ENCODE measurements at places on chromosomes 2 and 18. TPM values are rescaled to one million over a fixed set of nuclear protein-coding genes. Genes with fewer than 3 reads are reported as not detected.

The MYOM1 gene
- total RNA-seq, result 724 TPM

DNA sequence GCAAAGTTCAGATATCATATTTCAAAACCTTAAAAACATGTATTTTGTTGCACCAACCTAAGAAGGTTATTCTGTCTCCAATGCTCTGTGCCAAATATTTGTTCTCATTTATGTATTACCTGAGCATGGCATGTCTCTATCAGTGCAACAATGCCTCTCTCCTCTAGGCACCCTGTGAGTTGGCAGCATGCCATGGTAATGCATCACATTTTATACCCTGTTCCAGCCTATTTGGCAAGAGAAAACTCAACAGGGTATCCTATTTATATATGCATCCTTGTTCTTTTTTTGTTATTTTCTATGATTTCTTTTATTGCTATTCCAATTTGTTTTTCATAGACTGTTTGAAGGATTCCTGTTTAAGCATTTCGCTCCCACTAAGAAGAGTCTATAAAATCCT, 126.3 kb upstream of the NRXN1 start:
- DNase-seq, result no peak

GRCh38 chr2:47221946-47222345, 66.8 kb upstream of the STPG4 start:
- no peak for DNase-seq

- no peak for DNase-seq
These were observed 101.3 kb downstream of the CDC42EP3 start for GRCh38 chr2:37569986-37570679.

- no peak for DNase-seq
These were observed 18.1 kb downstream of the DTNB start for GRCh38 chr2:25655316-25655715.

DNA sequence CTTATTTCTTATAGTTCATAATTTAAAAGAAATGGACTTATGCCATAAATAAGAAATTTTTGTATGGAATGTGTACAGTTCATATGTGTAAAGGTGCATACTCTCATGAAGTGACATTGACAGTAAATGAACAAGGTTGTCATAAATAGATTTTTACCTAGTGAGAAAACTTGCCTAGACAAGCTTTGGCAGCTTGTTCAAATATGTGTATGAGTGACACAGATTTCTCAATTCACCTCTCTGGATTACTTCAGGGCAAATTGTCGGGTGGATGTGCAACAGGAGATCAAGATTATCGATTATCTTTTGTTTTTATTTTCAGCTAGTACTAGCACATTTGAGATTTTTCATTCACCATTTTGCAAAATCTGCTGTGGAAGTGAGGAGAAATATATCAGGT, 758.1 kb upstream of the ACVR2A start:
- DNase-seq, result no peak

The TCF23 gene
- 0.10 TPM for total RNA-seq

DNA sequence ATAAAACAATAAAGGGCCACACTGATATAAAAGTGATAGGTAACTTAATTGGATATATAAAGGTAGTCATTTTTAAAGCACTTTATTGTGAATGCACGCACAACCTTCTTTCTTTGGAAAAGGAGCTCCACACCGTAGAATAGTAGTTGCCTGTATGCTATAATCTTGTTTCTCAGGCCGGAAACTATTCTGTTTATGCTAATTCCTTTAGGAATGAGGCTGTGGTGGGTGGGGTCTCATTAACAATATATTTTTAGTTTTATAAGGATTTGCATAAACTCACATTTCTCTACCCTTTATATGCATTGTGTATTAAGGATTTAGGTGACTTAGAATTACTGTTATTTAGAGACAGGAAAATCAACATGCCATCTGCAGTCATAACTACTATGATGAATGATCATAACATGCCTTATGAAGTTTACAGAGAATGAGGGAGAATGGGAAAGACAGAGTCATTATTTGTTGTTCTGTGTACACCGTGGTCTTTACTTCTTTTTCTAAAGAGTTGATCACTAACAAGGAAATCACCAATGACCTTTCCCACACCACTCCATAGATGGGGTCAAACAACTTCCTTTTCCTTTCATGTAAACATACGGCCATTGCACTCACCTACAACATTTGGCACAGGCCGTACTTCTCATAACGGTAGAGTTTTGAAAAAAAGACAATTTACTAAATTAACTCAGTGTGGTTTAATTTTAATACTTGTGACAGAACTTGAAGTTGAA, 84.5 kb downstream of the PIEZO2 start:
- DNase-seq, result no peak

- no peak for DNase-seq
These were observed 108.6 kb upstream of the RNF152 start for GRCh38 chr18:62001396-62001795.

- no peak for DNase-seq
These were observed 2.9 kb downstream of the MAT2A start for GRCh38 chr2:85541753-85542457.

DNA sequence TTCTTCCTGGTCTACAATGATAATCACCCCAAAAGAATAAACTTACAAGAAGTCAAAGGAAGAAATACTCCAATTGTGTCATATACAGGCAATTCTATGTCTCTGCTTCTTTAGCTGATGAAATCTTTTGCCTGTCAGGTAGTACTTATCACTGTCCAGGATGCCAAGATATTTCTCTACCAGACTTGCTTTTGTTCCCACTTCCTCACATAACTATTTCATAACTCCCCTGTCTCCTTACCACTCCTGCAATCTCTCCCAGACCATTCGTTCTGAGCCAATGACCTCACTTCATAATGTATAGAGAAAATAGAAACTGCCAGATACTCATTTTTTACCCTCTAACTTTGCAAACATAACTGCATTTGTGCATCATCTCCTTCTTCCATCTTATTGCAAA, 39.1 kb downstream of the HNMT start:
- no peak for DNase-seq

The KIF5C gene
- total RNA-seq, result 0.52 TPM

GRCh38 chr18:63206433-63207142, 113.0 kb downstream of the BCL2 start:
- no peak for DNase-seq

DNA sequence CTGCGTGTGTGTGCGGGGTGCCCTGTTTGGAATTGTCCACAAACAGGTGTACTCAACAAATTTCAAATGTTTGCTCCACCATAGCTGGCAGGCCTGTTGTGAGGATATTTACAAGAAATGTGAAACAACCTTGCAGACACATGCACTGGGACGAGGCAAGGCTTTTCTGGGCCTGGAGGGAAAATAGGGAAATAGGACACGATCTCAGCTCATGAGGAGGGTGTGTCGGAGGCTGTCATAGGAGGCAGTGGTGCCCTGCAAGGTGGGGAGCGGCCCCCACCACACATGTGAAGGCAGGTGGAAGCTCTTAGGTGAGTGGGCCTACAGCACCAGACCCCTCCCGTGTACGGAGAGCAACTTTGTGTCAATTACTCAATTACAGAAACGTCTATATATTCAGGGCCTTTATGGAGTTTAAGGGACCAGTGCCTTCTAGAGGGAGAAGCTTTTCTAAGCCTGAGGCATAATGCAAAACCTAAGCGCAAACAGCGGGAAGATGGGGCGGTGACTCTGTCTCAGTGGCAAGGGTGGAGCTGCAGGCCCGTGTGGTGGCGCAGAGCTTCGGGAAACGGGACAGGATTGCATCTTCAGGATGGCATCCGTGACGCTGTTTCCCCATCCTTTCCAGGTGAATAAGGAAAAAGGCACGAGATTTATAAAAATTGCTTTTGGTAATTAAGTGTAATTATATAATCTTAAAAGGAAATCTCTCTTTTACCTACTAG, 48.0 kb downstream of the RNF144A start:
- DNase-seq, result no peak

DNA sequence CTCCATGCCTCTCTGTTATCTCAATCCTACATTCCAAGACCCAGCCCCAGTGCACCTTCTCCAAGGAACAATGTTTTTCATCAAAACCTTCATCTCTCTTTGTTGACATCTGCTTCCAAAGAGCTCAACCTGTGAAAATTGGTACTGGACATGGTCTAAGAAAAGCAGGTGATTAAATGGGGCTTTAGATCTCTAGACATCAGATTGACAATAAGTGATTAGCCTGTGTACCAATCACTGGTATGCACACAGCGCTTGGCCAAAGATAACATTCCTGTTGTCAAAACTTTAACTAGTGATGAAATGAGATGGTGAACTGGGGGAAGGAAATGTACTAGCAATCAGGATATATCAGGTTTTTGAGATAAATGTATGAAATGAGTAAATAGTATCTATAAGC, 183.3 kb downstream of the TDRD15 start:
- DNase-seq, result no peak

- no peak for DNase-seq
These were observed 261.9 kb upstream of the FSHR start for GRCh38 chr2:49416252-49416651.

The ANO7 gene
- total RNA-seq, result 1.1 TPM

Measured in left ventricle myocardium superior (tissue), 1 donor.